Caco-2 (cell line): ENCODE measurements at places on chromosomes 5 and 9. TPM values are rescaled to one million over a fixed set of nuclear protein-coding genes. Genes with fewer than 3 reads are reported as not detected.
A peak's percentile ranks its signal among the peaks of the same experiment; 100 is the strongest.

PNPLA7 gene
- 1.8 TPM in 2 replicates for total RNA-seq

FOCAD gene
- total RNA-seq: 20.4 TPM in 2 replicates

OR1J2 gene
- not detected in 2 replicates for total RNA-seq

HTR1A gene
- not detected in 2 replicates for total RNA-seq

ABLIM3 gene
- not detected in 2 replicates for total RNA-seq

SPATA6L gene
- 1.4 and 2.4 TPM in 2 replicates for total RNA-seq

NPR3 gene
- 0.11 and 0.23 TPM in 2 replicates for total RNA-seq

CTSV gene
- 110 and 127 TPM in 2 replicates for total RNA-seq

GRCh38 chr5:156134216-156134615, 192.7 kb upstream of the SGCD start:
- no peaks in the 10 kb centered on the region for H3K27me3 ChIP-seq
- no peak for DNase-seq
- H3K27ac ChIP-seq: no peak overlapping the region
- H3K4me3 ChIP-seq: no peak overlapping the region
- no peaks in the 10 kb centered on the region for H3K4me1 ChIP-seq
- H3K36me3 ChIP-seq: no peaks in the 10 kb centered on the region

DNA sequence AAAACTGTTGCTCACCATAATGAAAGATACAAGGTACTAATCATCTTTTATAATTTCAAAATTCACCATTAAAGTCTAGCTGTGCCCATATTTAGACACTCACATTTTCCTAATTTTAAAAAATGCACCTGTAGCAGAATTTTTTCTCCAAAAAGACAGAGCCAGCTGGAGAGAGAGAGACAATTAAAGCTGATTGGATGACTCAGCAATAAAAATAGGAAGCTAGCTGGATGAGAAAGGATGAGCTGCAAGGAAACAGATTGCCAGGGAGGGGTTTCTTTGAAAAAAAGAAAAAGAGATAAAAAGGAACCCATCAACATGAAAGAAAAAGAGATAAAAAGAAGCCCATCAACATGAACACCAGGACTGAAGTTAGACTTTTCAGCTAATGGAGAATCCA, 73.8 kb downstream of the HCN1 start:
- no peaks in the 10 kb centered on the region for H3K27me3 ChIP-seq
- H3K27ac ChIP-seq: no peak overlapping the region
- no peaks in the 10 kb centered on the region for H3K36me3 ChIP-seq
- no peaks in the 10 kb centered on the region for H3K4me1 ChIP-seq

- no peak overlapping the region for H3K4me3 ChIP-seq
- H3K27me3 ChIP-seq: no peaks in the 10 kb centered on the region
- DNase-seq: no peak
- H3K36me3 ChIP-seq: peaks cover 2% of the 10 kb centered on the region; the same call in 1 of the 2 replicates
- no peaks in the 10 kb centered on the region for H3K4me1 ChIP-seq
Measured at GRCh38 chr9:123120131-123120530, 86.7 kb downstream of the GPR21 start.

- no peaks in the 10 kb centered on the region for H3K36me3 ChIP-seq
- H3K27me3 ChIP-seq: no peaks in the 10 kb centered on the region
- H3K4me1 ChIP-seq: peaks cover 12% of the 10 kb centered on the region
- peak overlapping the region; percentile 87 for H3K4me3 ChIP-seq
- peak overlapping the region; percentile 91 for H3K27ac ChIP-seq
Measured at GRCh38 chr9:130042406-130042884, 544 bp downstream of the FNBP1 start.

- H3K27ac ChIP-seq: no peak overlapping the region
- no peaks in the 10 kb centered on the region for H3K36me3 ChIP-seq
- no peaks in the 10 kb centered on the region for H3K27me3 ChIP-seq
- no peaks in the 10 kb centered on the region for H3K4me1 ChIP-seq
Measured at GRCh38 chr5:118486647-118487225, 501.6 kb downstream of the DTWD2 start.

DNA sequence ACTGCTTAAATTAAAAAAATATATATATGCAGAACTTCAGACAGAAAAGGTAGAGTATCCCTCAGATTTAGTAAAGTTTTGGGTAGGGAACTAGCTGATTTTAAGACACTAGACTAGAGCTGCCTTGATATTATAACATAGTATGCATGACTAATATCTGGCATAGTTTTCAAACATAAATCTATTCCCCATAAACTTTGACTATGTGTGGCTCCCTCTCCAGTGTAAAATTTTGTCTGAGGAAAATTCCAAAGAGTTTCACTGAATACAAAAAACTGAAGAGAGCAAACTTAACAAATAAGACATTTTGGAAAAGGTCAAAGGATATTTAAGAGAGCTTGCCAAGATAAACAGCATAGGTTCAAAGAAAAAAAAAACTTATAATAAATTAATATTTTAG, 66.2 kb upstream of the ZNF462 start:
- H3K27me3 ChIP-seq: no peaks in the 10 kb centered on the region
- H3K4me1 ChIP-seq: peaks cover 33% of the 10 kb centered on the region
- no peak overlapping the region for H3K4me3 ChIP-seq
- no peaks in the 10 kb centered on the region for H3K36me3 ChIP-seq
- no peak overlapping the region for H3K27ac ChIP-seq

GRCh38 chr9:79913867-79914266, 342.1 kb downstream of the TLE4 start:
- no peak overlapping the region for H3K4me3 ChIP-seq
- H3K27ac ChIP-seq: no peak overlapping the region
- no peaks in the 10 kb centered on the region for H3K4me1 ChIP-seq
- no peak for DNase-seq

DNA sequence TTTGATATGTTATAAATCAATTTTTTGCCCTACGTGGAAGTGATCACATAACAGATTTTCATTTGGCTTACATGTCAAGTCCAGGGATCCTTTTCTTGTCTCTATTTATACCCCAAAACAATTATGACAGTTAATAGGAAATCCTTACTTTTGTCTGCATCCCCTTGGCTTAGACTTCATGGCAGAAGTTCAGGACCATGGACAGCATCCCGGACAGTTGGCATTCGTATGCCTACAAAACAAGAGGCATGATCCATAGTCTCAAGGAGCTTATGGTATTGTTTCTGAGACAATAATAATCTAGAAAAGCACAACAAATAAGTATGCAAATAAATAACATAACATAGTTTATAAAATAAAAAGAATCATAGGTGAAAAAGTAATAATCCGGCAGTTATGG, 214.3 kb upstream of the GRIA1 start:
- H3K27me3 ChIP-seq: no peaks in the 10 kb centered on the region
- peak; percentile 50 for DNase-seq
- no peak overlapping the region for H3K27ac ChIP-seq
- H3K4me3 ChIP-seq: no peak overlapping the region
- no peaks in the 10 kb centered on the region for H3K4me1 ChIP-seq

GRCh38 chr9:16616686-16617085, 253.8 kb downstream of the BNC2 start:
- no peak overlapping the region for H3K27ac ChIP-seq
- H3K4me1 ChIP-seq: no peaks in the 10 kb centered on the region
- no peaks in the 10 kb centered on the region for H3K36me3 ChIP-seq
- no peak for DNase-seq
- no peaks in the 10 kb centered on the region for H3K27me3 ChIP-seq

DNA sequence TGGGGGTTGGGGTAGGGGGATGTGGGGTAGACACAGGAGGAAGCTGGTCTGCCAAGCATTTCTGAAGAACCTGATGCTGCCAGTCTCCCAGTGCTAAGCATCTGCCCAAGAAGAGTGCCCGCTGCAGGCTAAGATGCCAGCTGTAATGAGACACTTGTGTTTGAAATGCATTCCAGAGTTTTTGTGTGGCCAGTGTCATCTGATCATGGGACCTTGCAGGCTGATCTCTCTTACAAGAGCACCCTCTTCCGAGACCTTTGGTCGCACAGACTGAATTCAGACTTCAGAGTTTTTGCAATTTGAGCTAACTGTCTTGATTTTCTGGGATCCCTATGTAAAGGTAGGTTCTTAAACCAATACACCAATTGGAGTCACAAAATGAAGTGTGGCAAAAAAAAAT, 58.1 kb downstream of the DENND1A start:
- no peak overlapping the region for H3K4me3 ChIP-seq
- H3K27ac ChIP-seq: no peak overlapping the region

GRCh38 chr5:561408-561807, 37.2 kb upstream of the SLC9A3 start:
- no peaks in the 10 kb centered on the region for H3K36me3 ChIP-seq
- H3K4me1 ChIP-seq: peaks cover 7% of the 10 kb centered on the region
- H3K4me3 ChIP-seq: no peak overlapping the region
- H3K27ac ChIP-seq: no peak overlapping the region
- DNase-seq: no peak
